ENCODE measurements at places on chromosomes 4 and X. TPM values are rescaled to one million over a fixed set of nuclear protein-coding genes. Genes with fewer than 3 reads are reported as not detected.
A peak's percentile ranks its signal among the peaks of the same experiment; 100 is the strongest.

DNA sequence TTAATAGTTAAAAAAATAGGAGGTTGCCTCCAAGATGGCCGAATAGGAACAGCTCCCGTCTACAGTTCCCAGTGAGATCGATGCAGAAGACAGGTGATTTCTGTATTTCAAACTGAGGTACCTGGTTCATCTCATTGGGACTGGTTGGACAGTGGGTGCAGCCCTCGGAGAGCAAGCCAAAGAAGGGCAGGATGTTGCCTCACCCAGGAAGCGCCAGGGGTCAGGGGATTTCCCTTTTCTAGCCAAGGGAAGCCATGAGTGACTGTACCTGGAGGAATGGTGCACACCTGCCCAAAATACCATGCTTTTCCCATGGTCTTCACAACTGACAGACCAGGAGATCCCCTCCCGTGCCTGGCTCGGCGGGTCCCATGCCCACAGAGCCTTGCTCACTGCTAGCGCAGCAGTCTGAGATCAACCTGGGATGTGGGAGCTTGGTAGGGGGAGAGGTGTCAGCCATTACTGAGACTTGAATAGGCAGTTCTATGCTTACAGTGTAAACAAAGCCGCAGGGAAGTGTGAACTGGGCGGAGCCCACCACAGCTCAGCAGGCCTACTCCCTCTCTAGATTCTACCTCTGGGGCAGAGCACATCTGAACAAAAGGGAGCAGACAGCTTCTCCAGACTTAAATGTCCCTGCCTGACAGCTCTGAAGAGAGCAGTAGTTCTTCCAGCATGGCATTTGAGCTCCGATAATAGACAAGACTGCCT, 47.5 kb downstream of the PPA2 start:
- no peak for DNase-seq

DNA sequence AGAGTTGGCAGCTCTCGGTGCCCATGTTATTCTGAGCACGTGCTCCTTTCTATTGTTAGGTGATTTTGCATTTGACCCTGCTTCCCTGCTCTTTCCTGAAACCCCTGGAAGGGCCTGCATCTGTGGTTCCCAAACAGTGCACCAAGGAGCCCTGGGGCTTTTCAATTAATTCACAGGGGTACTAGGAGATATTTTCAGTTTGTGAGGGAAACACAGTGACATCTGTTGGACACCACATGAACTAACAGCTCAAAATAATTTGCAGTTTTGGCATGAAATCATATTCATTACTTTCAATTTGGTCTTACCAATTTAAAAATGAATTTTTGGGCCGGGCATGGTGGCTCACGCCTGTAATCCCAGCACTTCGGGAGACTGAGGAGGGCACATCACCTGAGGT, 156.6 kb downstream of the GATB start:
- DNase-seq, result no peak

GRCh38 chr4:5982156-5982973, 35.9 kb downstream of the C4orf50 start:
- DNase-seq, result peak; percentile 54

DNA sequence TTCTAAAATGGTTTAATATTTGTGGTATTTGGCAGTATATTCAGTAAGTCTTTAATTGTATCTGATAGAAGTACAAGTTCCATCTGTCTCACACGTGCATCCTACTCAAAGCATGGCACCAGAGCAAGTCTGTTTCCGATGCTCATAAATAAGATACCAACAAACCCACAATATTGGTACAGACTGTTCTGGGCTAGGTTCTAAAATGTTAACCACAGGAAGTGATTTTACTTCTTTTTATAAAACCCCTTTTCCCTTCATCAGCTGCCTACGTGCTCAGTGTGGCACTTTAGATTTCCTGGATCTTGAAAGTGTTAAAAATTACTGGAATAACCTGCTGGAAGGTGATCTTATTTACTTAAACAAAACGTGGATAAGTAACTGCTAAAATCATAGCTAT, 165.1 kb downstream of the CFAP299 start:
- no peak for DNase-seq

PHF8 gene
- total RNA-seq, result 87.6 TPM

TCEAL7 gene
- total RNA-seq, result not detected
